ENCODE measurements at places on chromosomes 16 and 17.
A peak's percentile ranks its signal among the peaks of the same experiment; 100 is the strongest.

DNA sequence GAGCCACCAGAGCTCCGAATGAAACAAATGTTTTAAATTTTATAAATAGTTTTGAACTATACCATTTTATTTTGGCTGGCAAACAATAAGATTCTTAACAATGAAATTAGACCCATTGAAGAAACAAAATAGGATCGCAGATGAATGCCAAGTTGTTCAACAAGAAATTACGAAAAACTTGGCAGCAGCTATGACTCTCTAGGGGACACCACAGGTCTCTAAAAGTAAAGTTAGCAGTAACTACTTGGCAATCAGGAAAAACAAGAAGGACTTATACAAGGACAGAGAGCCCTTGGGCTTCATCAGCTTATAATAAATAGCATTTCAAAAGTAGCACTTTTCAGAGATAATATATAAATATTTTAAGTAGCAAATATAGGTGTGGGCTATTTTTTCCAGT is 603.8 kb upstream of the PSMD7 start:
- H3K27me3 ChIP-seq = peaks cover 4% of the 10 kb centered on the region
- H3K36me3 ChIP-seq = no peaks in the 10 kb centered on the region
- no peaks in the 10 kb centered on the region for H3K4me1 ChIP-seq
- DNase-seq = no peak
- no peak overlapping the region for H3K4me3 ChIP-seq
- no peak overlapping the region for H3K27ac ChIP-seq

- H3K4me1 ChIP-seq = no peaks in the 10 kb centered on the region
- no peaks in the 10 kb centered on the region for H3K27me3 ChIP-seq
- no peak for DNase-seq
- H3K4me3 ChIP-seq = no peak overlapping the region
- no peak overlapping the region for H3K27ac ChIP-seq
These were observed 66.1 kb upstream of the HS3ST4 start for GRCh38 chr16:25625620-25626019.

GRCh38 chr16:1918351-1919326 is at the start of gene HS3ST6:
Gene HS3ST6, minus strand, starts transcription at chr16:1918415. Its CDS starts 92 bp downstream, at chr16:1918323.
- no peak within 1 kb of the TSS for H3K27ac ChIP-seq
- peaks cover 90% of the 10 kb centered on the region for H3K27me3 ChIP-seq
- no peak for DNase-seq
- H3K36me3 ChIP-seq = no peaks in the 10 kb centered on the region
- H3K4me3 ChIP-seq = no peak within 1 kb of the TSS

DNA sequence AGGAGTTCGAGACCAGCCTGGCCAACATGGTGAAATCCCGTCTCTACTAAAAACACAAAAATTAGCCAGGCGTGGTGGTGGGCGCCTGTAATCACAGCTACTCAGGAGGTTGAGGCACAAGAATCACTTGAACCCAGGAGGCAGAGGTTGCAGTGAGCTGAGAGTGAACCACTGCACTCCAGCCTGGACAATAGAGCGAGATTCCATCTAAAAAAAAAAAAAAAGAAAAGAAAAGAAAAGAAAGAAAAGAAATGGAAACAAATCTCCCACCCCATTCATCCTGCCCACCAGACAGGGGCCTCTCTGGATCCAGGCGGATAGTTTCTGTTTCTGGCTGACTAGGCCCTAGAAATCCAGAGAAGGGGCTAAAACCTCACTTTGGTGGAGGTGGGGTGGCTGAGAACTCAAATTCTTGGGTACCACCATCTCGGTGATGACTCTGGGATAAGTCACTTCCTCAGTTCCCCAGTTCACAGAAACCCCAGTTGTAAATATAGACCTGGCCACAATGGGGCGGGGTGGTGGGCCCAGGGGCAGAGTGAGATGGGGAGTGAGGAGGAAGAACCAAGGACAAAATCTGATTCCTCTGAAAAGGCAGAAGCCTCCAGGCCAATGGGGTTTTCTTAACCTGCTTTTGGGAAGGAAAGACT is 22.2 kb downstream of the SOCS1 start:
- peak; percentile 32 for DNase-seq
- peak overlapping the region; percentile 96 for H3K27ac ChIP-seq
- H3K4me3 ChIP-seq = peak overlapping the region; percentile 78
- no peaks in the 10 kb centered on the region for H3K36me3 ChIP-seq

- DNase-seq = peak; percentile 60
- peak overlapping the region; percentile 56 for H3K4me3 ChIP-seq
- H3K27me3 ChIP-seq = no peaks in the 10 kb centered on the region
- H3K36me3 ChIP-seq = peaks cover 13% of the 10 kb centered on the region
- peaks cover 39% of the 10 kb centered on the region for H3K4me1 ChIP-seq
- H3K27ac ChIP-seq = peak overlapping the region; percentile 78
These were observed 45.6 kb downstream of the CYB5B start for GRCh38 chr16:69469807-69470561.

- peak overlapping the region; percentile 59 for H3K27ac ChIP-seq
- no peaks in the 10 kb centered on the region for H3K4me1 ChIP-seq
- H3K4me3 ChIP-seq = no peak overlapping the region
- peaks cover 16% of the 10 kb centered on the region for H3K27me3 ChIP-seq
- no peaks in the 10 kb centered on the region for H3K36me3 ChIP-seq
These were observed 60.0 kb downstream of the CRISPLD2 start for GRCh38 chr16:84879569-84880487.

GRCh38 chr17:8412089-8412488 is 14.5 kb upstream of the RNF222 start:
- DNase-seq = no peak
- H3K4me3 ChIP-seq = no peak overlapping the region
- peaks cover 6% of the 10 kb centered on the region for H3K4me1 ChIP-seq
- H3K27ac ChIP-seq = no peak overlapping the region
- peaks cover 24% of the 10 kb centered on the region for H3K27me3 ChIP-seq

DNA sequence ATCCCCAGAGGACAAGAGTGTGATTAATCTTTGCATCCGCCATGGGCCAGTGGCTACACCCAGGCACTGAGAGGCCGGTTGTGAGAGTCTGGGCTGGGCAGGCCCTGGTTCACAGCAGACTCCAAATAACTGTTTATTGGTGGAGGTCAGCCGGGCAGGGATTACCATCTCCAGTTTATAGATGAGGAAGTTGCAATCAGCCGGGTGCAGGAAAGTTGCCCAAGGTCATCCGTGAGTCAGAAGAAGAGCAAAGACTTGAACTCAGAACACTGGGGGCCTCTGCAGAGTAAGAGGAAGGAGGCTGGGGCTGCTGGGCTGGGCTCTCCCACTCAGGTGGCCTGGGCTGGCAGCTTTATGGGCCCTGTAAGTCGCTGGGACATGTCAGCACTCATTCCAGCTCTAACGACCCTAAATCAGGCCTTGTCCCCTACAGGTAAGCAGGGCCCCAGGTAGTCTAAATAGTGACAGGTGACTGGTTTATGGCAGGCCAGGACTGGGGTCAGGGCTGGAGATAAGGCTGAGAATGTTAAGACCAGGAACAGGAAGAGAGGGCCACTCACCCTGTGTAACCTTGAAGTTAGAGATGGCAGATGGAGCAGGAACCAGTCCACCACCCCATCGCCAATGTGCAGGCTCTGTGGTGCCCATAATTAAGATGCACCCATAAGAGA is 2.1 kb upstream of the CA4 start:
- H3K27ac ChIP-seq = no peak overlapping the region
- no peak for DNase-seq
- H3K4me3 ChIP-seq = no peak overlapping the region

GRCh38 chr16:81216706-81217105 is 21.8 kb upstream of the BCO1 start:
- no peak overlapping the region for H3K4me3 ChIP-seq
- peaks cover 16% of the 10 kb centered on the region for H3K27me3 ChIP-seq
- H3K4me1 ChIP-seq = no peaks in the 10 kb centered on the region
- H3K27ac ChIP-seq = no peak overlapping the region
- no peak for DNase-seq
- H3K36me3 ChIP-seq = no peaks in the 10 kb centered on the region

GRCh38 chr17:40499551-40500189 is 1.8 kb downstream of the TNS4 start:
- peaks cover 1% of the 10 kb centered on the region for H3K36me3 ChIP-seq
- no peak for DNase-seq
- H3K27ac ChIP-seq = no peak overlapping the region

- H3K4me3 ChIP-seq = no peak overlapping the region
- no peak for DNase-seq
- H3K27ac ChIP-seq = no peak overlapping the region
- H3K27me3 ChIP-seq = no peaks in the 10 kb centered on the region
These were observed 61.8 kb upstream of the RBFOX1 start for GRCh38 chr16:7270823-7271222.

- no peak for DNase-seq
- H3K4me1 ChIP-seq = no peaks in the 10 kb centered on the region
- H3K27me3 ChIP-seq = no peaks in the 10 kb centered on the region
- H3K4me3 ChIP-seq = no peak overlapping the region
- H3K27ac ChIP-seq = no peak overlapping the region
These were observed 233.2 kb downstream of the ZNF423 start for GRCh38 chr16:49622421-49623402.

GRCh38 chr17:79666111-79666510 is 55.3 kb upstream of the RBFOX3 start:
- H3K4me3 ChIP-seq = no peak overlapping the region
- no peaks in the 10 kb centered on the region for H3K4me1 ChIP-seq
- H3K27ac ChIP-seq = no peak overlapping the region
- peaks cover 57% of the 10 kb centered on the region for H3K27me3 ChIP-seq
- H3K36me3 ChIP-seq = peaks cover 2% of the 10 kb centered on the region

- no peak overlapping the region for H3K27ac ChIP-seq
- H3K4me1 ChIP-seq = peaks cover 3% of the 10 kb centered on the region
- H3K27me3 ChIP-seq = no peaks in the 10 kb centered on the region
- no peak for DNase-seq
- no peak overlapping the region for H3K4me3 ChIP-seq
- H3K36me3 ChIP-seq = peaks cover 24% of the 10 kb centered on the region
These were observed 9.0 kb downstream of the NTAN1 start for GRCh38 chr16:15046692-15047376.

GRCh38 chr17:34009912-34010311 is 245.2 kb upstream of the CCL2 start:
- no peak overlapping the region for H3K27ac ChIP-seq
- no peak for DNase-seq
- H3K27me3 ChIP-seq = peaks cover 10% of the 10 kb centered on the region
- H3K4me3 ChIP-seq = no peak overlapping the region

DNA sequence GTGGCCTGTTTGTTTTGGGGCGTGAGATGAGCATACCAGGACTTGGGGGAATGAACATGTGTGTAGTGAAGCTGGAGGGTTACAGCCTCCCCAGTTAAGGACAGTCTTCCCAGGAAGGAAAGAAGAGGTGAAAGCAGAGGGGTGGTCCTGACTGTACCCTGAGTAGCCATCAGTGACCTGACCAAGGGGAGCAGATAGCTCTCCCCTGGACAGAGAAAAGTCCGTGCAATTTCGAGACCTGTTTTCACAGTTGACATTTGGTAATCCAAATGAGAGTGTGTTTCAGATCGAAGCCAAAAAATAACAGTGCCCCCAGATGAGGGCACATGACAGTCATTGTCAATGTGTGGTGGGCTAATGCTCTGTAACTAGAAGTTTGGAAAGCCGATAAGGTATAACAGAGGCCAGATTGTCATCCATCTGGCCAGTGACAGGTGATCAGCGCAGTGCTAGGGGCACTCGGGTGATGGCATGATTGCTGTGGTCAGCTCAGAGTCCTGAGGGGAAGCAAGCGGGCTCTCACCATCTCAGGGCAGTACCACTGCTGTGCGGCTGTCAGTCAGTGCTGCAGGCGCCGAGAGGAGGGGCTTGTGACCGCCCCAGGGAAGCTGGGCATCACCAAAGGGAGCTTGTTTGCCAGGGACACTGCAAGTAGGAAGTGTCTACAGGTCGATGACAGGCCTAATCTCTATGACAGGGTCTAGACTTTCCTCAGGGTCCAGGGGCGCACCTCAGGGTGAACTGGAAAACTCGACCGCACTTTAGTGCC is 1.1 kb upstream of the NME2 start:
- H3K4me3 ChIP-seq = peak overlapping the region; percentile 89
- H3K27me3 ChIP-seq = no peaks in the 10 kb centered on the region
- no peak for DNase-seq
- peaks cover 36% of the 10 kb centered on the region for H3K4me1 ChIP-seq
- peak overlapping the region; percentile 94 for H3K27ac ChIP-seq

- DNase-seq = peak; percentile 49
- no peaks in the 10 kb centered on the region for H3K27me3 ChIP-seq
- H3K27ac ChIP-seq = peak overlapping the region; percentile 20
- peaks cover 27% of the 10 kb centered on the region for H3K4me1 ChIP-seq
These were observed 12.6 kb downstream of the THRA start for GRCh38 chr17:40075201-40075941.

- H3K4me3 ChIP-seq = no peak overlapping the region
- no peaks in the 10 kb centered on the region for H3K27me3 ChIP-seq
- peaks cover 5% of the 10 kb centered on the region for H3K36me3 ChIP-seq
These were observed 214.9 kb downstream of the STX8 start for GRCh38 chr17:9360677-9361081.

- H3K4me1 ChIP-seq = peaks cover 51% of the 10 kb centered on the region
- DNase-seq = no peak
- peaks cover 43% of the 10 kb centered on the region for H3K27me3 ChIP-seq
- peak overlapping the region; percentile 76 for H3K4me3 ChIP-seq
These were observed 856 bp upstream of the CXCL16 start for GRCh38 chr17:4740584-4740983.
